ENCODE measurements at places on chromosomes 16 and 17.

DNA sequence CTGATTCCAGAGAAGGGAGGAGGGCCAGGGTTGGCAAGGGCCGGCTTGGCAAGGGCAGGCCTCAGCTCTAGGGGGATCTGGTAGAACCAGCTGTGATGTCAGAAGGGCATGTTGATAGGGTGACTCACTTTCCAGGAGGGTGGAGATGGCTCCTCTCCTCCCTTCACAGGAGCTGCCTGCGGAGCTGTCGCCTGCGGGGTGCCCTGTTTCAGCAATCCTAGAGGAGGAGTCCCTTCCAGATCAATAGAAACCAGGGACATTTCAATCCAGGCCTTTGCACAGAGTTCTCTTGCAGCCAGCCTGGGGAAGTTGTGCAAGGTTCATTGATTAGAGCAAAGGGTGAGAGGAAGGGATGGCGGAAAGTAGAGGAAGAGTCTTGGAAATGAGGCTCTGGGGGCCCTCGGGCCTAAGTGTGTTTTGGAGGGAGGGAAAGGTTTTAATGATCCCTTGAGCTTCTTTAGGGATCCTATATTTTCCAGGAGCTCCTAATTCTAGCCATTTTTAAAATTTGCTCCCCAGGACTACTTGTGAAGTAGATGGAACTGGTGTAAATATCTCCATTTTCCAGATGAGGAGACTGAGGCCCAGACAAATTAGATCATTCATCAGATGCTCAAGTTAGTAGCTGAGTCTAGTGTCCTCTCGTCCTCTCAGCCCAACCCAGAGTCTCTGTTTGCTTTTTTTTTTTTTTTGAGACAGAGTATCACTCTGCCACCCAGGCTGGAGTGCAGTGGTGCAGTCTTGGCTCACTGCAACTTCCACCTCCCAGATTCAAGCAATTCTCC is 24.8 kb upstream of the CSNK2A2 start:
- DNase-seq, result no peak

DNA sequence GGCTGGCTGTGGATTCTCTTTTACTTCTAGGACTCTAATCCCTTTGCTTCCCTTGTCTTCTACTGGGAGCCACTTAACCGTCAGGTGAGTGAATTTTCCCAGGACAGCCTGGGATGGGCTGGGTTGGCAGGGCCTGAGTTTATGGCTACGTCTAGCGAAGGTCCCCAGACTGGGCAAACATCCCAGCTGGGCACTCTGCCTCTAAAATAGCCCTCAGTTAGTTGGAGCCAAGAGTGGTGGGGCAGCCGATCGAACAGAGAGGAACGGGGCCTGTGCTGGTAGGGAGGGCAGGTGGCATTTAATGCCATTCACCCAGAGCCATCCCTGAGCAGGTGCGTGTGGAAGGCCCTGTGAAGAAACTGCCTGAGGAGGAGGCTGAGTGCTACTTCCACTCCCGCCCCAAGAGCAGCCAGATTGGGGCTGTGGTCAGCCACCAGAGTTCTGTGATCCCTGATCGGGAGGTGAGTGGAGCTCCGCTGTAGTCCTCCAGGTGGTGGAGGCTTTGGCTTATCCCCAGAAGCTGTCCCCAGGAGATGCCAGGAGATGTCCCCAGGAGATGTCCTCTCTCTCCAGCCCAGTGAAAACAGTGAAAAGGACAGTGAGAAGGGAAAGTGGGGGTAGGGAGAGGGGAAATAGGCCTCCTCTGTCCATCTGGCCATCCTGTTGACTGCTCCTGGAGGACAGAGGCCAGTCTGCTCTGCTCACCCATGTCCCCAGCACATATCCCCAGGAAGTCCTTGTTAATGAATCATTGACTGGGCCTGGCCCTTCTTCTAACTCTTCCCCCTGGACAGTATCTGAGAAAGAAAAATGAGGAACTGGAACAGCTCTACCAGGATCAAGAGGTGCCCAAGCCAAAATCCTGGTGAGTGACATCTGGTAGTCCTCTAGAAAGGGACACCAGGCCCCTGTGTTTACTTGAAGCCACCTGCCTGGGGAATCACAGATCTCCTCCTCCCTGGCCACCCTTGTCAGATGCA is 4.4 kb downstream of the PNPO start:
- no peak for DNase-seq

GRCh38 chr17:13973960-13974651 is 95.2 kb upstream of the COX10 start:
- no peak for DNase-seq

GRCh38 chr16:9053006-9053601 is 38.3 kb upstream of the HAPSTR1 start:
- no peak for DNase-seq

GRCh38 chr17:81332914-81333528 is 37.9 kb upstream of the SLC38A10 start:
- no peak for DNase-seq

- no peak for DNase-seq
Observed at GRCh38 chr16:31177136-31177535, 2.8 kb upstream of the FUS start.

DNA sequence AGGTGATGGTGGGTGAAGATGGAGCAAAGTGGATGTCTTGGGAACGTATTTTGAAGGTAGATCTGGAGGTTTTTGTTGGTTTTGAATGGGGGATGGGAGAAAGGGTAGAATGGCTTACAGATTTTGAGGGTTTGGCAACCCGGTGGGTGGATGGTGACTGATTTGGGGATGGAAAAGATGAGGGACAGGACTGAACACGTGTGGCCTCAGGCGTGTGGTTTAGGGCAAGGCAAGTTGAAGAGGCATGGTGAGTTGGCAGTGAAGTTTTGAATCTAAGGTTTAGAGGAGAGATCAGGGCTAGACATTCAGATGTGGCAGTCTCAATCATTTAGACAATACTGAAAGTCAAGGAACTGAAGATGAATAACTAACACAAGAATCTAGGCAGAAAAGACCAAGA is 5.0 kb upstream of the DCTPP1 start:
- DNase-seq, result no peak

- DNase-seq, result no peak
Observed at GRCh38 chr17:66535611-66536010, 233.2 kb downstream of the PRKCA start.

DNA sequence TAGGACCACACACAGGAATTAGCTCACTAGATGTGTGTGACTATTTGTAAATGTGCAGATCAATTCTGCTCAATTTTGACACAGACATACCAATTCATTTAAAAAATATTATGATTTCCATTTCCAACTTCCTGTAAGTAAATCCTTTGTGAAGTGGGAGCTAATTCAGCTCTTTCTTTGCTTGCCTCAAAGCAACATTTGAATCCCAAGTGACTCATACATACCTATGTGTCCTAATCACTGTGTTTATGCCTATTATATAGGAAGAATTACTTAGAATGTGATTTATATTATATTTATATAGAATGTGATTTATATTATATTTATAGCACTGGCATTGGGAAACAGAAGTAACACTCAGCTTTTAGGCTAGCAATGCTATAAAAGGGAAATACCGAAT is 195.9 kb upstream of the C17orf78 start:
- DNase-seq, result no peak

- no peak for DNase-seq
Observed at GRCh38 chr17:69417545-69418483, 3.3 kb downstream of the MAP2K6 start.

DNA sequence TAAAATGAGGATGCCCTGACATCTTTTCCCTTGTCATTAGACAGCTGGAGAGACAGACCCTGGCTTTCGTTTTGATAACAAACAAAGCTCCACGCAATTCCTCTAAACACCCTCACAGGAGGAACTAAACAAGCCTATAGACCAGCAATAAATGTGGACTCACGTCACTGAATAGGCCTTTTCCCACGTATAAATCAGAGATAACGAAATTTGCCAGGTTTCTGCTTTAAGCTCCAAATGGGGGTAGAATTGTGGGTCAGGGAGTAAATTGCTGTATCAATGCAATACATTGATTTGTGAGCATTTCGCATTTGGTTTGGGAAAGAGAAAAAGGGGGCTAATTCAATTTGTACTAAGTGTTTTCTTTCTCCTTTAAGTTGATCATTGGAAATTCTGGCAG is 256.0 kb downstream of the PMP22 start:
- DNase-seq, result no peak

DNA sequence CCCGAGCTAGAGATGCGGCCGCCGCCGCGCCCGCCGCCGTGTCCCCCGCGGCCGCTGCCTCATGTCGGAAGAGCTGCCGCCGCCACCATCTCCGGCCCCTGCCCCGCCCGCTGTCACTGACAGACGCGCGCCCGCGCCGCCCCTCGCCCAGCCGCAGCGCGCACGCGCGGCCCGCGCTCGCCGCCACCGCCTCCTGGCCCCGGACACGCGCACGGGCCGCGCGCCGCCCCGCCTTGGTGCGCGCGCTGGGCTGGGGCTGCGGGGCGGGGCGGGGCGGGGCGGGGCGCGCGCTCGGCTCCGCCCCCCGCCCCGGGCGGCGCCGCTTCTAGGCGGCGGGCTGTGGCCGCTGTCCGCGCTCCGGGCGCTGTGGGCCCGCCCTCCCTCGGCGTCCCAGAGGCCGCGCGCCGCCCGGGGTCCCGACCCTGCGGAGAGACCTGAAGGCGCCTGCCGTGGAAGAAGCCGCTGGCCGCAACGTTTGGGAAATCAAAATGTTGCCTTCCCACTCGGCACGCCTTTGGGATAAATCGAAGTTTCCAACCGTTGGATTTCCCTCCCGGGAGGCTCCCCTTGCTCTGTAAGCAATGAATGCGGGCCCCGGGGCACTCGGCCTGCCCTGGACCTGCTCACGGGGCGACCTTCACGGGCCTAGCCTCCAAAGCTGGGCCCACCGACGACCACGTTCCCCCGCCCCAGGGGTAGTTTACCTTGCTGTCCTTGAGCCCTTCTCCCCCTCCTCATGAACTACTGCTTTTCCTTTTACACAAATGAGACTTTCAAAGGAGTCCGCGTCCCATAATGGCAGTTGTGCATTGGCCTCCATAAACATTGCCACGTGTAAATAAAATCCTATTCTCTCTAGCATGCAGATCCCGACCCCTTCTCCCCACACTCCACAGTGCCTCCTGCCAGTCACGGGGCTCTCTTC is at the start of gene ADCY9:
Gene ADCY9 (minus strand): TSS at position 118 of the 925 bp plus-strand sequence. CDS start 1,000 bp downstream, outside the sequence.
- DNase-seq, result peak; percentile 30

DNA sequence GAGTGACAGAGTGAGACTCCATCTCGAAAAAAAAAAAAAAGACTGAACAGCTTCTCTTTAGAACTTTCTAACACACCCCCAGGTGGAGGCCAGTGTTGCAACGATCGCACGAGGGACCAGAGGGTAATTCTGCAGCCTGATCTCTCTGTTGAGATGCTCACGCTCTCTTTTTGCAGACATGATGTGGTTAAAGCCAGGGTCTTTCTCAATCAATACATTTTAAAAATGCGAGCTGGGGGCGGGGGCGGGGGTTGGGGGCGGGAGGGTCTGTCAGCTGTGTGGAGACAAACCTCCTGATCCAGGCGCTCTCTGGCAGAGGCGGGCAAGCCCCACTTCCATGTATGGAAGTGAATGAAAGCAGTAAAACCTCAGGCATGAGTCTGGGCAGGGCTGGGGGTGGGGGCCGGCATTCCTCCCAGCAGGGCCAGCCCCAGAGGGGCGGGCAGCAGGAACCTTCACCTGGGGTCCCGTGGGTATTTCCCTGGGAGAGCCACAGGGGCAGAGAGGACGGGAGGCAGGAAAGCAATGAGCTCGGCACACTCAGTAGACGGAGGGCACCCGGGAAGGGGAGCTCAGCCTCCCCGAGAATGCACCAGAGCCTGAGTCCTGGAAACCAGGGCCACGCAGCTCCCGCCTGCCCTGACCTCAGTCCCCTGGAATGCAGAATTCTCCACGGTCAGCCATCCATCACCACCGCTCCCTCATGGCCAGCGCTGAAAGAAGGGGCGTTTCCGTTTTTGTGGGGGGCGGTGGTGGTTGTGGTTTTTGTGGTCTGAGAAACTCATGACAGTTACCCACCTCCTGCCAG is 28.0 kb downstream of the NXN start:
- no peak for DNase-seq

DNA sequence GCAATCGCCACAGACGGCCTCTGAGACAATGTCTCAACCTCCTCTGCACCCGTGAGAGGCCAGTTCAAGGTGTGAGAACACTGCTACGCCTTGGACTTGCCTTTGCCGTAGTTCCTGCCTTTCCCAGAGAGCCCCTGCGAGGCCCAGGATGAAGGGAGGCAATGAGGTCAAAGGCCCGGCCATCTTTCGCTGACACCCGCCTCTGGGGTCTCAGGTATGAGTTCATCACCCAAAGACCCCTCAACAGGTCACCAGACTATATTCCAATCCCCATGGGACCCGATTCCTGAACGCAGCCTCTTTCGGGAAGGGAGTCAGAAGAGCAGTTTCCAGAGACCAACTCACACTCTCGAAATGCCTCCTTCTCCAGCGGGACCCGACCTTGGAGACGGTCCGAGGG is 573.5 kb downstream of the KCNJ18 start:
- no peak for DNase-seq

DNA sequence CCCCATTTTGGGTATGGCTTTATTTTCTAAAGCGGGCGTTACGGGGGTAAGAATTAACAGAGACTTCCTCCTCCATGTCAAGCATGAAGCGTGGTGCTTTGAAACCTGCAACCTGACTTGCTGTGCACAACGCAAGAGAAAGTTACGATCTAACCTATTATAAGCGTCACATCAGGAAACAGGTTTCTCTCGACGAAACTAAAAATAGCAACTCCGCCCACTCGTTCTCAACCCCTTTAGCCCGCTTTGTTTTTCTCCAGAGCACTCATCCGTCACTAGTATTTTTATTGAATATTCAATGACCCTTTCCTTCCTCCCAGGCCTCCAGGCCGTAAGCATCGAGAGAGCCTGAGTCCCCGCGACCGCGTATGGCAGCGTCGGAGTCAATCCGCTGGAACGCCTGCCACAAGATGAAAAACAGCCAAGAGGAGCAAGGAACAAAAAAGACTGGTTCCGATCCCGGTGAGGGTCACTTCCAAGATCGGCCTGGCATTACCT is 555 bp downstream of the NUP88 start:
- DNase-seq, result peak; percentile 9

- no peak for DNase-seq
Observed at GRCh38 chr16:46843898-46844642, 13.1 kb upstream of the C16orf87 start.

GRCh38 chr16:9934723-9935508 is 247.3 kb downstream of the GRIN2A start:
- no peak for DNase-seq

- DNase-seq, result no peak
Observed at GRCh38 chr17:7248796-7249195, 2.7 kb downstream of the CTDNEP1 start.

- no peak for DNase-seq
Observed at GRCh38 chr16:54954220-54954619, 23.6 kb downstream of the IRX5 start.

GRCh38 chr17:32956240-32956970 is 28.5 kb downstream of the TMEM98 start:
- DNase-seq, result no peak

- peak; percentile 51 for DNase-seq
Observed at GRCh38 chr16:3065069-3065741, at the start of gene IL32. IL32 (plus strand) TSS chr16:3065640; CDS start chr16:3065812, 172 bp downstream.

GRCh38 chr17:43477832-43478634 is 5.7 kb upstream of the DHX8 start:
- DNase-seq, result no peak

GRCh38 chr17:46874906-46875305 is 23.5 kb downstream of the WNT9B start:
- DNase-seq, result no peak

- DNase-seq, result no peak
Observed at GRCh38 chr17:70422862-70423261, 253.5 kb downstream of the KCNJ2 start.

Data from activated CD8-positive, alpha-beta memory T cell treated with anti-CD3 and anti-CD28 coated beads for 1 hour (primary cell).